Cardiac muscle cell (in vitro differentiated cells and primary cell): ENCODE measurements at places on chromosomes 7 and 10. TPM values are rescaled to one million over a fixed set of nuclear protein-coding genes. Genes with fewer than 3 reads are reported as not detected.
A peak's percentile ranks its signal among the peaks of the same experiment; 100 is the strongest.

SERPINE1 gene
- polyA plus RNA-seq, result 1.9 and 5.7 TPM in 2 replicates

- H3K27me3 ChIP-seq, result no peaks in the 10 kb centered on the region
- peaks cover 13% of the 10 kb centered on the region for H3K4me1 ChIP-seq
- DNase-seq, result peak; percentile 12
- no peak overlapping the region for H3K27ac ChIP-seq
- H3K36me3 ChIP-seq, result no peaks in the 10 kb centered on the region
Observed at GRCh38 chr10:34231441-34232180, 583.5 kb downstream of the PARD3 start.

DNA sequence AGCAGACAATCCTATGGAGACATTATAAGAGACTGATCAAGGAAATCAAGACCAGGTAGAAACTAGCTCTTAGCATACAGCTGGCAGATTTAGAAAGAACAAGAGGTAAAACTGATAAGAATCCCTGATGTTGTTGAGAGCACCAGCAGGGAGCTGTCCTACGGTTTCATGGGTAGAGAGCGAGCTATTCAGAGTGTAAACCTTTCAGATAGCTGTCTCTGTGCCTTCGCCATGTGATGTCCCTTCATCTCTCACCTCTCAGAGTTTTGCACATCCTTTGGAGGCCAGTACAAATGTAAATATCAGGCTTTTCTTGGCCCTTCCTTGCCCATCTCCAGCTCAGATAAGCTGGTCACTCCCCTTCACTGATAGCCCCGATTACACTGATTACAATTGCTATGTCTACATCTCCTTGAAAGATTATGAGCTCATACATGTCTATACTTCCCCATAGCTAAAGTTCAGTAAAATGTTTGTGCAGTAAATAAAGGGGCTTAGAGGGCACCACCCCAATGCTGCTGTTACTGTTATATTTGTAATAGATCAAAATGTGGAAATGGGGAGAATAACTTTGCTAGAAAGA, 21.9 kb downstream of the THSD7A start:
- H3K27me3 ChIP-seq, result no peaks in the 10 kb centered on the region
- no peaks in the 10 kb centered on the region for H3K36me3 ChIP-seq
- no peak overlapping the region for H3K27ac ChIP-seq
- no peak overlapping the region for H3K4me3 ChIP-seq

- H3K36me3 ChIP-seq, result no peaks in the 10 kb centered on the region
- no peak for DNase-seq
- H3K4me3 ChIP-seq, result no peak overlapping the region
- peaks cover 6% of the 10 kb centered on the region for H3K4me1 ChIP-seq
Observed at GRCh38 chr7:113230691-113231090, 112.3 kb upstream of the SMIM30 start.
